Memory B cell (primary cell): ENCODE measurements at places on chromosomes 2 and 18.

DNA sequence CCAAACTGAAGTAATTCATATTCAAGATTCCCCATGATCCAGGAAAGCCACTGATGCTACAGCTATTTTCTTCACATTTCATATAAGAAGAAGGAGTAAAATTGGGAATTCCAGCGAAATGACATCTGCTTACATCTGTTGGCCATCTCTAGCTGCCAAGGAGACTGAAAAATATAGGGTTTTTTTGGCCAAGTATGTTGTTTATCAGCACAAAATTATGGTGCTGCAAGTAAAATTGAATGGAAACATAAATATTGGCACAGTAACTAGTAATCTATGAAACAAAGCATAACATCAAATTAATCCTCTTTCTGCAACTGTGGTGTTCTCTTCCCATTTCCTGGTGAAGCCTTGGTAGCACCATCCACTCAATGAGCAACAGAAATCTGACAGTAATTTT, 649.5 kb upstream of the ZNF804A start:
- DNase-seq, result no peak

GRCh38 chr2:148965623-148966437, 72.7 kb upstream of the LYPD6B start:
- DNase-seq, result no peak

GRCh38 chr2:159715451-159715850, 3.1 kb downstream of the MARCHF7 start:
- DNase-seq, result no peak

GRCh38 chr2:176525086-176525485, 255.8 kb downstream of the MTX2 start:
- no peak for DNase-seq
